Glutamatergic neuron (in vitro differentiated cells): ENCODE measurements at places on chromosomes 11 and 22. TPM values are rescaled to one million over a fixed set of nuclear protein-coding genes. Genes with fewer than 3 reads are reported as not detected.

DNA sequence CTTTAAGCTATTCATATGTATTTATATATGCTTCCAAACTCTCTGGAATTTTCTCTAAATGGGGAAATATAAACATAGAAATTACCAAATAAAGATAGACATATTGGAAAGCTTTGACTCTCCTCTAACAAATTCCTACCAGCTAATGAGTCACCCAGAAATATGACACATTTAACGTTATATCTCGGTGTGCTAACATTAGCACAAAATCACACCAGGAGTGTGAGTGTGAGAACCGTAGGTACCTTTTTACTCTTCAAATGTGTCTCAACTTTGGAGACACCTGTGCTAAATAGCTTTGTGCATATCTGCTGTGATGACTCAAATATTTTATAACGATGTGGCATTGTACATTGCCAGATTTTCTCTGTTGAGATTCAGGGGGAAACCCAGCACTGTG lies 714.4 kb downstream of the METTL15 start:
- DNase-seq, result no peak

- DNase-seq, result peak; percentile 46
Measured at GRCh38 chr11:66718320-66718971, 10.6 kb downstream of the SPTBN2 start.

The DRD2 gene
- 289 TPM for total RNA-seq

The SMTNL1 gene
- not detected for total RNA-seq

- DNase-seq, result no peak
Measured at GRCh38 chr11:98895936-98896335, 124.8 kb upstream of the CNTN5 start.

DNA sequence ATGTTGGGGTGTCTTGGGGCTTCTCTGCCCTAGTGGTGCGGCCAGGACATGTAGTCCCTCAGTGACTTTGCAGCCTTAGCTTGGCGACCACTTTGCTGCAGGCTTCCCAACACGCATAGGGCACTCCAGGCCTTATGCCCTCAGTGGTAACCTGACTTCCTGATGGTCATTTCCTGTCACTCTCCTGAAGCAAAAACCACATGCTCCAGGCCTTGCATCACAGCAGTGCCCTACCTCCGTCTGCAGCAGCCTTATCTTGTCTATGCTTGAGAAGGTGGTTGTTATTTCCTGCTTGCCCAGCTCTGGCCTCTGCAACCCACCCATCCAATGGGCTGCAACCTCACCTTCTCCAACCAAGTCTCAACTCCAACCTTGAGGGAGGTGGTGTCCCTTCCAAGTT lies 33.4 kb upstream of the PISD start:
- no peak for DNase-seq

GRCh38 chr22:37406441-37407235 lies 20.6 kb downstream of the ELFN2 start:
- DNase-seq, result no peak

DNA sequence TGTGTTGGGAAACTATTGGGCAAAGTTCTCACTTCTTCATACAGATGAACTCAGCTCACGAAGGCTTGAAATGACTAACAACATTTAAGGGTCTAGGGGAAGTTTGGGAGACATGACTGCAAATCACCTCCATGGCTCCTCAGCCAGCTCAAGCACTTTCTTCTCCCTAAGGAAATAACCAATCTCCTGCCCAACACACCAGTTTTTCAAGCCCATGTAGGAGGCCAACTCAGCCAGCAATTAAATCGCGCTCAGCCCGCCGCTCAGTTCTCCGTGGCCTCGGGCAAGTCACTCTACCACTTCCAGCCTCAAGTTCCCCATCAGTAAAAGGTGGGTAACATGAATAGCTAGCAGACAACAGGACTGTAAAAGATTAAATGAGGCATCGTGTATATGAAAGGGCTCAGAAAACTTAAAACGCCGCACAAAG lies 796 bp downstream of the POLDIP3 start:
- no peak for DNase-seq

The ALG12 gene
- 14.7 TPM for total RNA-seq

DNA sequence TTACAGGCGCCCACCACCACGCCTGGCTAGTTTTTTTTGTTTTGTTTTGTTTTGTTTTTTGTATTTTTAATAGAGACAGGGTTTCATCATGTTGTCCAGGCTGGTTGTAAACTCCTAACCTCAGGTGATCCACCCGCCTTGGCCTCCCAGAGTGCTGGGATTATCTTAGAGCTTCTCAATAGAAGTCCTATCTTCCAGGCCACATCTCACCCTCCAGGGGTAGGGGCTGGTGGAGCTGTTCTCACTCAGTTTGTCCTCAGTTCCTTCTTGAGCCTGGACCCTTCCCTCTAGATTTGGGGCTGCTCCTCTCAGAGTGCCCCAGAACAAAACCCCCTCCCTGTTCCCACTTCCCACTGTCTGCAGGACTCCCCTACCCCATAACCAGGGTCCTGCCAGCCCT lies 31.3 kb downstream of the BCR start:
- no peak for DNase-seq

DNA sequence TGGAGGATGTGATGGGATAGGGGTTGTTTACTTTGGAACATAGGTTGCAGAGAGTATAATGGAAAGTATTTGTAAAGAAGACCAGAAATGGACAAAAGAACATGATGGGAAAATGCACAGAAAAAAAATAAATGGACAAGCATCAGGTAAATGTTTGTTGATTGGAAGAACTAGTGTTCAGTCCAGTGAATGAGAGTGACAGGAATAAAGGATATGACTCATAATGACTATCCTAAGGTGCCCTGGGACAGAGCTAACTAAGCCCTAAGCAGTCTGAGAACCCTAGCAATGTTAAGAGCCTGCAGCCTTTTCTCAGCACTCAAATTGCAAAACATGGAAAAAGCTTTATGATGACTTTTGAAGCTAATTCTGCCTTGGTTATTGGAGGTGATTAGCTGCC lies 732.8 kb upstream of the ANO5 start:
- no peak for DNase-seq

- DNase-seq, result no peak
Measured at GRCh38 chr11:76140912-76141574, 65.3 kb downstream of the WNT11 start.

- DNase-seq, result no peak
Measured at GRCh38 chr11:19191530-19192169, 10.1 kb downstream of the CSRP3 start.

The GLYAT gene
- total RNA-seq, result not detected

GRCh38 chr11:6755303-6755952 lies 16.3 kb downstream of the OR2AG2 start:
- peak; percentile 39 for DNase-seq

- DNase-seq, result no peak
Measured at GRCh38 chr11:132579634-132580327, 952.5 kb downstream of the OPCML start.

The CCDC82 gene
- 56.3 TPM for total RNA-seq

GRCh38 chr11:31141789-31142188 lies 227.8 kb downstream of the DCDC1 start:
- no peak for DNase-seq

DNA sequence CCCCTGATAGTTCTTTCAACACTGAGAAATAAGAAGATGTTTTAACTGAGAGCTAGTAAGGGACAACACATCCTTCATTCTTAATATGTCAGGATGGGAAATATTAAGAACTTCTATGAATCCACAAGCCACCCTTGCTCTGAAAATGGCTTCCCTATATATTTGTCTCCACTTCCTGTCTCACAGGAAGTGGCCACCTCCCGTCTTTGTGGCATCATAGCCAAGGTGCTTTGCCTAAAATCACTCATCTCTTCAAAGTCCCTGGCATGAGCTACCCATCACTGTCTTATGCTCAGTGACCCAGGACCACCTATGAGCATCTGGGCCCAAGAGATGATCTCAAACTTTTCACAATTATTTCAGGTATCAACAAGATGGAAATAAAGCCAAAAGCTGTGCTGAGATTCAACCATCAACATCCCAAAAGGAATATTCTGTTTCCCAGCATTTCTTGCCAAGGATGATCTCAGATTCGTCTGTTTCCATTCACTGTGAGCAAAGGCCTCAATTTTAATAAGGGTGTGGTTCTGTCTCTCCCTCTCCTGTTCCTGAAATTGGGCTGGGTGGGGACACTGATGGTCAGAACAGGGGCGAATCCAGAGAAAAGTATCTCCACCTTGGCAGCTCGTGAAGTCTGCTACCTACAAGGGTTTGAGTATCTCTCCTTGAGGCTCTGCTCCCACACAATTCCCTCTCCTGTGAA lies 493.9 kb downstream of the MN1 start:
- no peak for DNase-seq

- no peak for DNase-seq
Measured at GRCh38 chr22:17580441-17581031, 17.2 kb downstream of the SLC25A18 start.

DNA sequence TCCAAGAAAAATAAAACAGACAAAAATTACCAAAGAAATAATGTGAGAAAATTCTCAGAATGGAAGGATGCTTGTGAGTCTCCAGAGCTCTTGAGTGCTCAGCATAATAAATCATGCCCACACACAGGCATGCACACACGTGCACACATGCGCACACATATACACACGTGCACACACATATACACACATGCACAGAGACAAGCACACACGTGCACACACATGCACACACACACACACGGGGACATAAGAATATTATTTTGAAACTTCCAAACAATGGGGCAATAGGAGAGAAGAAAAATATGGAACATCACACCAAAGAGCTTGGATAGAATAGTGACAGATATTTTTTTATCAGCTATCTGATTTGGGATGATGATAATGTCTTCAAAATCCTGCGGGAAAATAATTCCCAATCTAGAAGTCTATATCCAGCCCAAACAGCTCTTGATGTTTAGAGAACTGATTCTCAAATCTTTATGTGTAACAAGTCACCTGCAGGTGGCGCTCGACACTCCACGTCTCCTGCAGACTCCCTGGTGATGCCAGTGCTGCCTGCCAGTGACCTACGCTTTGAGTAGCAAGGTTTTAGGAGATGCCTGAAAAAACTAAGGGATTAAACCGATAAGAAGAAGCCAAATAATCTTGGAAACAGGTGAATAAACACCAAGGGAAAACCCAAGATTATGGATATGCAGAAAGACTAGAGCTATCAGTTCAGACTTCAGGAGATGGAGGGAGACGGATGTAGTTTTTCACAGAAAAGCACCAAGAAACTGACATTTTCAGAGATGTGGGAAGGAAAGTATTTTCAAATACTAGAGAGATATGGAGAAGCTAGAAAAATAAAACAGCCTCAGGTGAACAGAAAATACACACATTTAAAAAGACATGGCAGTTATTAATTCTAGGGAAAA lies 743.6 kb downstream of the ETS1 start:
- DNase-seq, result peak; percentile 91

The RFPL2 gene
- total RNA-seq, result 1.4 TPM

DNA sequence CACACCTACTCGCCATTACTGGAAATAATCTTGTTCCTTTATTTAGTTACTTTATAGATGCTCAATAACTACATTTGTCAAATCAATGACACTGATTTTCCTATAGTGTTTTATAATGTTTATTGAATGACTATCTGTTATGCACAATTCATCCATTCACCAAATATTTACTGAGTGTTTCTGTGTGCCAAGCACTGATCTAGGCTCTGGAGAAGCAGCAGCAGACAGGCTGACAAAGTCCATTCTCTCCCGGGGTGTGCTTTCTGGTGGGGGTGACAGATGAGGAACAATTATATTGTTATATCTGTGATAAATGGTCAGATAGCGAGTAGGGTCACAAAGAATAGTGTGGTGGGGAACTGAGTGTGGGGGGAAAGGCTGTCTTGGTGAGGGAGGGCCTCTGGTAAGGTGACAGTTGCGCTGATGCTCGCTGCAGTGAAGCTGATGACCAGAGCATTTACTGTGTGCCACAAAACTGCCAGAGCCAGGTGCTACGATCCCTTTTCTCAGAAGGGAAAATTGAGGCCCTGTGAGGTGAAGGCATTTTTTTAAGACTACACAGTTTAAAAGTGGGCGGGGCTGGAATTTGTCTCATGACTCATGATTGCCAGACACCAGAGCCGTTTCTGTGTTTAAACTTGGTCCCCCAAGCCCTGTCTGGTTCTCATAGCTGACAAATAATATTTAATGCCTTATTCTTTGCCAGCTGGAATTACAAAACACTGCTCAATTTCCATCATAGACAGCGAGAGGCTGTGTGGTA lies 10.2 kb downstream of the PACS1 start:
- DNase-seq, result no peak

- no peak for DNase-seq
Measured at GRCh38 chr22:47457509-47458300, 695.3 kb downstream of the TBC1D22A start.

The ROM1 gene
- 1.3 TPM for total RNA-seq

DNA sequence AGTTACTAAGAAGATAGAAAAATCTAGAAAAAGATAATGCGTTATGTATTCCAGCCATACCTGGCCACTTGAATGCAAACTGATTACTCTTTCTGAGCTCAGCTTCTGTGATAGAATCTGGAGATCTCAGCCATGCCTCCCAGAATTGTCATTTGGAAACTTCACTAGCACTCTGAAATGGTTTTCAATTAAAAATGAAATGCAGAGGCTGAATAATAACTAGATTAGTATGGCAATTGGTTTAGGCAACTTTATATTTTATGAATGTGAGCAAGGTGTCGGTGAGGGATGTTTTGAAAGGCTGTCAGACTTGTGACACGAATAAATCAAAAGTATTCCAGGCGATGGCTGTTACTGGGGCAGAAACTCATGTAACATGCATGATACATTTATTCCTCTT lies 128.8 kb upstream of the SORL1-AS1 start:
- no peak for DNase-seq

DNA sequence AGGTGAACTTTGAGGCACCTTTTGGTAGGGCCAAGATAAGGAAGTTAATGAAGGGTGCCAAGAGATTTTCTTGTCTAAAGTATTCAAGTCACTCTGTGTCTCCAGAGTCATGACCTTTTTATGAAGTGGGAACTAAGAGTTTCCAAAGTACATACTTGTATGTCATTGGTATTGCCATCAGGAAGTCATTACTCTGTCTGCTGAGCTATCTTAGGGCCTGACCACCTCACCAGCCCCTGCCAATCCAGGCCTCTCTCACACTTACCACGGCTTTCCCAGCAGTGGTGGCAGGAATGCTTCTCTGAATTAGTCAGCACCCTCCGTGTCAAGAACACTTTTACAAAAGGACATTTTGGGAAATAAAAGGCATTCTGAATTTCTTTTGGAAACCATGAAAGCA lies 192.8 kb upstream of the MTNR1B start:
- no peak for DNase-seq

The NTM gene
- total RNA-seq, result 1.2 TPM

- no peak for DNase-seq
Measured at GRCh38 chr11:117298195-117298594, 7.0 kb downstream of the BACE1-AS start.

The MMP3 gene
- total RNA-seq, result not detected

GRCh38 chr11:2612884-2613571 lies 86.8 kb downstream of the KCNQ1OT1 start:
- DNase-seq, result no peak

The CARD18 gene
- not detected for total RNA-seq

The BIRC2 gene
- 44.8 TPM for total RNA-seq

The TP53AIP1 gene
- total RNA-seq, result 0.34 TPM

GRCh38 chr11:124987096-124987495 lies 33.1 kb downstream of the CCDC15 start:
- DNase-seq, result no peak

- DNase-seq, result no peak
Measured at GRCh38 chr22:19579880-19580279, 55.7 kb upstream of the CLDN5 start.
